ENCODE measurements at places on chromosomes 2 and 18. TPM values are rescaled to one million over a fixed set of nuclear protein-coding genes. Genes with fewer than 3 reads are reported as not detected.

GRCh38 chr2:240364582-240364960 lies 70.9 kb upstream of the GPC1 start:
- DNase-seq, result no peak

DNA sequence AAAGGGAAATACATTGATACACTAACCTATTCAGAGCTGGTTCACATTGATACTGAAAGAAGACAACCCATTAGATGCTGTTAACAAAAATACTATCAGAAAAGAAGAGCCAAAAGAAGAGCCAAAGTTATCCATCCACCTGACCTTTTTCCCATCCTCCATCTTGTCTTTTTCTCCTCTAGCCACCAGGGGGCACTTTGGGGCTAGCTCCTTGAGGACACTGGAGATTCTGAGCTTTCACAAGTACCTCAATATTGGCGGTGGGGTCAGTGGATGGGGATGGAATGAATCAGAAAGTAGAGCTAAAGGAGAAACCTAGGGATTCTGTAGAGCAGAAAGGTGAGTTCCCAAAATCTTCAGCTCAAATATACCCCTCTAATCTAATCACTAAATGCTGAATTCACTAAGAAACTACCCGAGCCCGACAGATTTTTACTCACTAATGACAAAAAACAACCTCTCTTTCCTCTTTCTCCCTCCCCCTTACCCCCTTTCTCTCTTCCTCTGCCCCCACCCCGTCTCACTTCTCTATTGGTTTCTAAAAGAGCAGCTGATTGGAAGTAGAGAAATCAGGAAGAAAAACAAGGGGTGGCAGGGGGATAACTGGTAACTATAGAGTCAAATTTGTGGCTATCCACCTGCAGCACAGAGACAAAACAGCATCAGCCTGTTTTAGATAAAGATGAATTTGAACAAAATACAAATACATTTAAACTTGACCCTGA lies 203.3 kb downstream of the TCF4 start:
- peak; percentile 22 for DNase-seq

DNA sequence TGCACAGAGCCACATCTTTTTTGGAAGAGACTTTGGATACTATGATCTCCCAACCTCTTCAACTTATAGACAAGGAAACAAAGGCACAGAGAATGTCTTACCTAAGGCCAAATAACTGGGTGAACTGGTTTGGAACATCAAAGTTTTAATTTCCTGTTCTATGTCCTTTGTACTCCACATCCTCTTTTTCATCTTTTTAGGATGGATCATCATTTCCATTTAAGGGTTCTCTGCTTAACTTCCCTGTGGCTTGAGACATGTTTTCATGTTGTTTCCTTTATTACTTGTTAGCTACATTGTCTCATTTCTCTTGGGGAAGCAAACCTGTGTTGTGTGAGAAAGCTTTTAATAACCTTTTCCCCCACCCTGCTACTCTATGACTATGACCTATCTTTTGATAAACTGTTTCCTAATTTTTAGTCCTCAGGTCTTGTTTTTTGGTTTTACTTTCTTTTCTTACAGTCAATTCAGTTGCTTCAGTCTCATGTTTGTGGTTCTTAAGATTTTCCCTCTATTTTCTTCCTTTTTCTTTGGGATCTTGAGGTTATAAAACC lies 22.5 kb upstream of the RMND5A start:
- no peak for DNase-seq

GRCh38 chr2:237704501-237705434 lies 77.4 kb downstream of the LRRFIP1 start:
- no peak for DNase-seq

- DNase-seq, result no peak
Observed at GRCh38 chr2:177549171-177549570, 156.6 kb downstream of the AGPS start.

GRCh38 chr2:25043241-25043867 lies 1.5 kb downstream of the EFR3B start:
- DNase-seq, result peak; percentile 8

DNA sequence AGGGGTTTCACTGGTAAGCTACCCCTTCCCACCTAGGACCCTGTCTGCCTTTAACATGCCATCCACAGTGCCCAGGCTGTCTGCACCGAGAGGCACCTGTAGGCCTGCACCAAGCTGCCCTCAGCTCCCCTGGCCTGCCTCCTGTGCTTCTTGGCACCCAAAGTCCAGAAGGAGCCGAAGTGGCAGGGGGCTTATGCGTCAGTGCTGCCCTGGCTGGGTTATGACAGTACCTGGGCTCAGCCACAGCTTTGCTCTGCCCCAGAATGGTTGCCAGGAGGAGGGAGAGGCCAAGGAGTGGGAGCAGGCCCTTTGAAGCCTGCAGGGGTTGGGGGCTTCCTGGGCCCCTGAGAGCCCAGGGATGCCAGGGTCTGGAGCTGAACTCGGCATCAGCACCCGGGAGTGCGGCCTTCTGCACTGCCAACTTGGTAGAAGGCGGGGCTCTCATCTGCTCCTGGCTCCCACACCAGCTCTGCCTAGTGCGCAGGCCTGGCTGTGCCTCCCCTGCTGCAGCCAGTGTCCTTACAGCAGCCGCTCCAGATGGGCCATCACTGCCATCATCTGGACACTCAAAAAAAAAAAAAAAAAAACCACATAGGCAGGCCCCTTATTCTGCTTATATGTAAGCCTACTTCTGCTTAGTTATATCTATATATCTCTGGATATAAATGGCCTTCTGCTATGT lies 155.4 kb downstream of the THSD7B start:
- DNase-seq, result no peak

STON1 gene
- 15.0 TPM for total RNA-seq

VIT gene
- total RNA-seq, result not detected

PSME4 gene
- 65.9 TPM for total RNA-seq
